ENCODE measurements at places on chromosomes 6 and 20.

GRCh38 chr20:34582911-34583310, 24.4 kb downstream of the MAP1LC3A start:
- DNase-seq = no peak

DNA sequence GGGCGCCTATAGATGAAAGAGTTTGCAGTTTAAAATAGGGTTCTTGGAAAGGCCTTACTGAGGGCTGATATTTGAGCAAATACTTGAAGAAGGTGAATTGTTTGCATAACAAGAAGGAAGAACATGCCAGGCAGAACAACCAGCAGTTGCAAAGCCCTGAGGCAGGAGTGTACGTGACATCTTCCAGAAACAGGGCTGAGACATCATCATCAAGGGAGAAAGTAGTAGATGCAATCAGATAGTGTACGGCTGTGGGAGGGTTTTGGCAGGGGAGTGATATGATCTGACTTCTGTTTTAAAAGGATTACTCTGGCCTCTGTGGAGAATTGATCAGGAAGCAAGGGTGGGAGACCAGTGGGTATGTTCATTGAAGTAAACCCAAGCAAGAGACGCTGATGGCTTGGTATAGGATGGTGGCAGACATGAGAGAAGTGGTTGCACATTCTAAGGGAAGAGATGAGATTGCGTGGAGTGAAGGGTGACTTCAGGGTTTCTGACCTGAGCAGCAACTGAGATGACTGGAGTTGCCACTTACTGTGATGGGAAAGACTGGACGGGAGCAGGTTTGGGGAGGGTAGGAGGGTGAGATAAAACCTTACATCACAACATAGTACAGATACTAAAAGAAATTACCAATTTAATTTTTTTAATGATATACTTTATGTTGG, 28.8 kb downstream of the RIOK1 start:
- DNase-seq = no peak

DNA sequence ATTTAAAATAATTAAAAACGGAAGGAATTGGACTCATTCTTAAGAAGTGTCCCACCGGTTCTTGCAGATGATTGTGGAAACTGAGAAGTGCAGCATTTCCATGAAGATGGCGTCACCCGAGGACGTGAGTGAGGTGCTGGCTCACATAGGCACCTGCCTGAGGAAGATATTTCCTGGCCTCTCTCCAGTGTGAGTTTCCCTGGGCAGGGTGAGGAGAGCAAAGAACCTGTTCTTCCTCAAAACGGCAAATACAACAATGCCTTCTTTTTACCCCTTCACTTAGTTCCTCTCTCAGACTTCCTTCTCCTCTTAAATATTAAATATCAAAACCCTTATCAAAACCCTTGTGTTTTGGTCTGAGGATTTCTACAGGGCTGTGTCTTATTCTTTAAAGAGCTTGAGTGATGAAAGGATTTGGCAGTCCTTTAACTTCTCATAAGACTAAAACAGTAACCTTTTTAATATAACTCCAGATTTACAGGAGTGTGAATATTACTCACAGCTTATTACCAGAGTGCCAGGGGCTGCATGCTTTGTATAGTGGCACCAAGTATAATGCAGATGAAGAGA, 156.3 kb downstream of the CARMIL1 start:
- DNase-seq = no peak

DNA sequence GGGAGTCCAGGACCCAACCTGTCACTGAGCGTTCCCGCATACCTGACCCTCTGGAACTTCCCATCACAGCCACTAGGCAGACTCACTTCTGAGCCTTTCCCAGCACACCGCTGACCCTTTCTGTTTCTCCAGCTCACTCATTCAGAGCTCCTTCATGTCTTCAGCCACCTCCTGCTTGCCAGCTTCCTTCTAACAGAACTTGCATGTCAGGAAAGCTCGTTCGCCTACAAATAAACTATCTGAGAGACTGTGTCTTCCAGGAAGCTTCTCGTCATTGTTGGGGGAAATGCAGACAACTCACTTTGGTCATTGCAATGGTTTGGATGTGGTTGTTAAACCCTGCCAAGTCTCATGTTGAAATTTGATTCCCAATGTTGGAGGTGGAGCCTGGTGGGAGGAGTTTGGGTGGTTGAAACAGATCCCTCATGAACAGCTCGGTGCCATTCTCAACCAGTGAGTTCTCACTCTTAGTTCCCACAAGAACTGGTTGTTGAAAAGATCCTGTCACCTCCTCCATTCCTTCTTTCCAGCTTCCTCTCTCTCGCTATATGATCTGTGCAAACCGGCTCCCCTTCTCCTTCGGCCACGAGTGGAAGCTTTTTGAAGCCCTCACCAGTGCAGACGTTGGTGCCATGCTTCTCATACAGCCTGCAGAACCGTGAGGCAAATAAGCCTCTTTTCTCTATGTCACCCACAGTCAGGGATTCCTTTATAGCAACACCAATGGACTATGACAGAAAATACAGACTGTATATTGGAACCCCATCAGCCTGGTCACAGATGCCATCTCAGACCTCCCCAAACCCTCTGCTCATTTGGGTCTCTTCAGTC, 1.4 kb upstream of the MUC21 start:
- no peak for DNase-seq

- no peak for DNase-seq
These were observed 121.0 kb downstream of the QRSL1 start for GRCh38 chr6:106750142-106750918.

GRCh38 chr20:44643596-44644229, 7.8 kb downstream of the ADA start:
- peak; percentile 63 for DNase-seq

GRCh38 chr6:16238963-16239797, 793 bp downstream of the GMPR start:
- no peak for DNase-seq

GRCh38 chr6:33057222-33058150, 16.0 kb downstream of the HLA-DPA1 start:
- DNase-seq = no peak

DNA sequence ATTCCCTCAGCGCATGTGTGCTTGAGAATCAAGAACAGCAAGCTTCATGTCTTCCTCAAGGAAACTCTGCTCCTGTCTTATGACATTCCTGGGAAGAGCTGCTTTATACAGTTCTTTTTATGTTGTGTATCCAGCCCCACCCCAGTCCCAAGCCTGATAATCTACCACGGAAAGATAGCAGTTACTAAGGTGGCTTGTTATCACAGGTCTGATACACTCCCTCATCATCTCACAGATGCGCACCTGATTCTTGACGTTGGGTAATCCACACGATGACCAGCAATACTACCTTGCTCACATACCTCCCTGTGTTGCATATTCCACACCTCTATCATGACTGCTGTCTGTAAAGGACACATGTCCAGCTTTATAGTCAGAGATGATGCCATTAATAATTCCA, 3.2 kb downstream of the NHLRC1 start:
- no peak for DNase-seq

Measured in DND-41 (cell line).